M059J (cell line): ENCODE measurements at places on chromosomes 7 and 10. TPM values are rescaled to one million over a fixed set of nuclear protein-coding genes. Genes with fewer than 3 reads are reported as not detected.

The OGDH gene
- total RNA-seq = 45.9 and 56.0 TPM in 2 replicates

The SORBS1 gene
- 0.57 and 2.4 TPM in 2 replicates for total RNA-seq

The TBX20 gene
- 2.1 and 4.3 TPM in 2 replicates for total RNA-seq

The ZNF488 gene
- 0.62 and 0.79 TPM in 2 replicates for total RNA-seq

The NPFFR1 gene
- not detected in 2 replicates for total RNA-seq

The OR2A1 gene
- 0.05 TPM in 1 of 2 replicates, not detected in the other for total RNA-seq

The GBX1 gene
- not detected in 2 replicates for total RNA-seq

The HOXA9 gene
- 66.1 and 66.8 TPM in 2 replicates for total RNA-seq

The TMEM209 gene
- 22.7 and 28.9 TPM in 2 replicates for total RNA-seq

The NEURL1 gene
- 4.5 and 19.9 TPM in 2 replicates for total RNA-seq
